Activated CD4-positive, alpha-beta T cell treated with anti-CD3 and anti-CD28 coated beads, Interleukin-2, amount 50 U/mL, for 4 hours (primary cell): ENCODE measurements at places on chromosomes 6 and 20.
A peak's percentile ranks its signal among the peaks of the same experiment; 100 is the strongest.

DNA sequence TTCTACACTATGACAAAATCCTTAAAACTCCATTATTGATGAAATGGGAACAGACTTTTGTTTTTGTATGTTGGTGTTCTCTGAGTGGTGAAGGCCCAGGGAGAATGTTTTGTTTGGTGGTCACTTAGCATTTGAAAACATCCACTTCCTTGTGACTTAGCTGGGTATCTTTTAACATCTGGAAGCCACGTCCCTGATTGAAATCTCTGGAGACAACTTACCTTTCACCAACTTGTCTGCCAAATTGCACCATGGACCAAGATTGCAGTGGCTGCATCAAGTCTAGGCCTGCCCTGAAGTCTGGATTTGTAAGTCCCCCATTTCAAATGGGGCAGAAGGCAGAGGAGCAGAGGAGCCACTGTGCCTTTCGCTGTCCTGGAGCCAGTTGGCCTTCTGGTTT, 534 bp upstream of the EFCAB8 start:
- no peak for DNase-seq

DNA sequence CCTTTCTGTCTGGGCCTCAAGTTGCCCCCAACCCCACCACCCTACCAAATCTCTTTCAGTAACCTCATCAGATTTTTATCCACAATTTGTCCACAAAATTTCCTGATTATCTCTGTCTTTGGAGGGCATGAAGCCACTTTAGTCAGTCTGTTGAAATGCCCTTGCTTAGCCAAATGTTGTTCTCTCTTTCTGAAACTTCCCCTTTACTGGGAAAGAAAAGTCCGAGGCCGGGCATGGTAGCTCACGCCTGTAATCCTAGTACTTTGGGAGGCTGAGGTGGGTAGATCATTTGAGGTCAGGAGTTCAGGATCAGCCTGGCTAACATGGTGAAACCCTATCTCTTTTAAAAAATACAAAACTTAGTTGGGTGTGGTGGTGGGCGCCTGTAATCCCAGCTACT, 33.8 kb downstream of the TOMM6 start:
- no peak for DNase-seq

DNA sequence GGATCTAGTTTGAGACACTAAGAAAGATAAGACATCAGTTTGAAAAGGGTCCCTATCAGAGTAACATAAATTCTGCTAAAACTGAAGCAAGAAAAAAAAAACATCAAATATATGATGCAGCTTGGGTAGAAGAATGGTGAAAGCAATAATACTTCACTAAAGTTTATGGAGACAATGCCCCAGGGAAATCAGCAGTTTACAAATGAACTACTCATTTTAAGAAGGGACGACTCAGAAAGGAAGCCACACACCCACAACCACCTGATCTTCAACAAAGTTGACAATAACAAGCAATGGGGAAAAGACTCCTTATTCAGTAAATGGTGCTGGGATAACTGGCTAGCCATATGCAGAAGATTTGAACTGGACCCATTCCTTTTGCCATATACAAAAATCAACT, 143.5 kb downstream of the TPBG start:
- no peak for DNase-seq

DNA sequence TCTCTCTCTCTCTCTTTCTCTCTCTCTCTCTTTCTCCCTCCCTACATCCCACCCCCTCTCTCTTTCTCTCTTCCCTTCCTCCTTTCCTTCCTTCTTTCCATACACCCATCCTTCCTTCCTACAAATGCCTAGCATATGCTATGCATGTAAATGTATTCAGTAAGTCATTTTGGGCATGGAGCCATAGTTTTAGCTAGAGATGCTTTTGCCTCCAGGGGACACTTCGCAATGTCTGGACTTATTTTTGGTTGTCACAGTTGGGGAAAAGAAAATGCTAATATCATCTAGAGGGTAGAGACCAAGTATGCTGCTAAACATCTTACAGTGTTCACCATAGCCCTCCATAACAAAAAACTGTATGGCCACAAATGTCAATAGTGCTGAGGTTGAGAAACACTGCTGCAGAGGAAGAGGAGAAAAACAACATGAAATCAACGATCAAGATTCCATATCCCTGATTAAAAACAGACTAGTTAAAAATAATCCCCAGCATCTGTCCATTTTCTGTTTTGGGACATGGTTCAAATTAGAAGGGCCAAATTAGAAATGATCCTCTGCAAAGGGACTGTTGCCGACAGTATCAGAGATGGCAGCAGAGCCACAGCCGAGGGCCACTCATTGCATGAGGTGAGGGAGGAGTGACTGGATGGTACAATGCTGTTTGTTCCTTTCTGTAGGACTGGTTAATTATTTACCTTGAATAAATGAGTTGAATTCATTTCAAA, 152.7 kb downstream of the SH3BGRL2 start:
- DNase-seq, result no peak

GRCh38 chr6:145836170-145836569, 21.6 kb upstream of the FBXO30 start:
- no peak for DNase-seq

DNA sequence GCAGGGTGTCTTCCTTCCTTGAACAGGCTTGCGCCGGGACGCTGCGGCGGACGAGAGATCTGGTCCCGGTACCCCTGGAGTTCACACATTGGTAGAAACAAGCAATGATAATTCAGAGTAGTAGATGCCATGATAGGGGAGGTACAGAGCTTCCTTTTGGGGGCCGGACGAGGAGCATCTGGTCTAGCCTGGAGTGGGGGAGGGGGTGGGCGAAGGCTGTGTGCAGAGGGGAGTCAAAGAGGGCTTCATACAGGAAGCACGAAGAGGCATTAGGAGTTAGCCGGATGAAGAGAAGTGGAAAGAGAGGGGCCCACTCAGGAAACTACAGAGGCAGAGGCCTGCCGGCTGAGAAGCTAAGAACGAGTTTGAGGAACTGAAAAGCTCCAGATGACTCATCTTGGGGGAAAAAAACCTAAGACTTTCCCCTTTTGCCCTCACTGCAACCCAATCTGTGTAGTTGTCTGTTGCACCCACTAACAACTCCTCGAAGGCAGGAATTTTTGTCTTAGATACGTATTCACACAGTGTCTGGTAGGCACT, 611 bp downstream of the CNPY3 start:
- DNase-seq, result peak; percentile 37

GRCh38 chr6:66238851-66239250, 531.8 kb upstream of the EYS start:
- DNase-seq, result no peak

DNA sequence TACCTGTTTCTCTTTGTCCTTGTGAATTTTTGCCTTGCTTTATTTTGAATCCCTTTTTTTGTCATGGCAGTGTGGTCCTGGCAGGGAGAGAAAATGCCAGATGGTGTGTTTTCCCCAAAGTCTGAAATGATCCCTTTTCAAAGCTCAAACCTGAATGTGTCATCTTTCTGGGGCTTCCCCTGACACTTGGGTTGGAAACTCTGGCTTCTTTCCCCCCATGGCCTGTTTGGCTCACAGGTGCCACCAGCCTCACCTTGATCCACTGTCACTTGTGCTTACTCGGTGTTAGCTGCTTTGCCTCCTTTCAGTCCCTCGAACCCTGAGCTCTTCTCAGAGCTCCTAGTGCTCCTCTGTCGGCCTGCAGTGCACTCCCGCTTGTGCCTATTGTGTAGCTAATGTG, 22.3 kb downstream of the MYBL2 start:
- DNase-seq, result no peak

DNA sequence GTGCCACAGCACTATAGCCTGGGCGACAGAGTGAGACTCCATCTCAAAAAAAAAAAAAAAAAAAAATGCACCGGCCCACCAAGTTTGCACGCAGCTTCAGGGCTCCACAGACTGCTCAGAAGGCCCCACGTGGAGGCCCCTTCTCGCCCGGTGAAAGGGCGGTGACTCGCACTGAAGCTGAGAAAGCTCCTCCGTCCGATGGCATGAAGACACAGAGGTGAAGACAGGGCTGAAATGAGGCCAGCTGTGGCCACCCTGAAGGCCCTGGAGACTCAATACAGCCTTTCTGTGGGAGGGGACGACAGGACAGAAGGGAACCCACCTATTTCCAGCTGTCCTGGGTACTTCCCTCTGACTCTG, 84.0 kb downstream of the PTPN1 start:
- DNase-seq, result no peak

DNA sequence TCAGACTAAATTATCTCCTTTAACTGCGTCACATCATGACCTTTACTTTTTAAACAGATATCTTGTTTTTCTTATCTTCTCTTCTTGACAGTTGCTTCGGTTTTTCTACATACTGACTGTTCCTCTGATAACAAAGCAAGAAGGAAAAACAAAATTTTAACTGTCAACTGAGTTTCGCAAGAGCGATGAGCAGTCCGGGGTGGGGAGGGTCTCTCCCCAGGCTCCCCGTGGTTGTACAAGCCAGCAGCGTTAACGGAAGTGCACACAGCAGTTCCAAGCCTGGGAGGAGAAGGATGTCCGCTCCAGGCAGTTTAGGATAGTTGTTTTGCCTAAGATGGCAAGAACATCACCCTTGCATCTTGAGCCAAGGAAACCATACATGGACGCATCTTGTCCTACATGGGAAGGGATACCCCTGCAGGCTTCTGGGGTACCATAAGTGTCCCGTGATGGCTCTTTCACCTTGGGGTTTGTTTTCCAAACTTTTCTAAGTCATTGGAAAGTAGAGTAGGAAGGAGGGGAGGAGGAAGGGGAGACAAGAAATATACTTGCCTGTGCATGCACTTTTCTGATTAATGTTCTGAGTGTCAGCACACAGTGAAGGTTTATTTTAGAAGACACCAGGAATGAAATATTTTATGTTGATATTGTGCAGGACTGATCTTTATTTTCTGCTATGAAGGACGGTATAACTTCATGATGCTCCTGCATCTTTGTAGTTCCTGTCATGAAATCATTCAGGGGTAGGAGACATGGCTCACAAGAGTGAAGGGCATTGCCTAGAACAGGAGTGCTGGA, 20.8 kb downstream of the SLC24A3 start:
- no peak for DNase-seq

DNA sequence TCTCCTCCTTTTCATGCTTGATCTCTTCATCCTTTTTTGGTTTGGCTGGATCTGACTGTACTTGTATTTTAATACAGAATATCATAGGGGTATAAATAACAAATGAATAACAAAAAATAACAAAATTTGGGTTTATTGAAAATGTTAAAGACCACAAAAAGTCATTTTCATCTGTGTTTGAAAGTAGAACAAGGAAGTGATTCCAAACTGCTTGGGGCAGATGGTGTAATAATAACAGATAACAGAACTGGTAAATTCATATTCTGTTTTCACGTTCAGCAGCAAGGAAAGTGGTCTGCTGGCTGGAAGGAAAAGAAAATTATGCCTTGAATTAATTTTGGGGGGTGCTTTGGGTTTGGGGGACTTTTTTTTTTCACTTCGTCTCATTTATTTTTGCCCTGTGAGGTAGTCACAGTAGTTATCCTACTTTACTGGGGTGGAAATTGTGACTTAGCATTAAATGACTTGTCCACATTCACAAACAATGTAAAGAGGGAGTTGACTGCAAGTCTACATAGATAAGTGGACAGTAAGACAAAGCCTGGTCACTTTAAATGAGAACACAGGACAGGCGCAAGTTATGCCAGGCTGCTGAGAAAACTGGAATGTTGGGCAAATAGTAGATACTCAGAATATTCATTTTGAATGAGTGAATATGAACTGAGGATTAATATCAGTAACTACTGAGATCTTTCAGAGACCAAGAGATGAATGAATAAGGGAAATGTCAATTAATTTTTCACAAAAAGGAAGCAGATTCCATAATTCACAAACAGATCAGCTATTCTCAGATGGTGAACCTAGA, 193.9 kb upstream of the CITED2 start:
- DNase-seq, result no peak

DNA sequence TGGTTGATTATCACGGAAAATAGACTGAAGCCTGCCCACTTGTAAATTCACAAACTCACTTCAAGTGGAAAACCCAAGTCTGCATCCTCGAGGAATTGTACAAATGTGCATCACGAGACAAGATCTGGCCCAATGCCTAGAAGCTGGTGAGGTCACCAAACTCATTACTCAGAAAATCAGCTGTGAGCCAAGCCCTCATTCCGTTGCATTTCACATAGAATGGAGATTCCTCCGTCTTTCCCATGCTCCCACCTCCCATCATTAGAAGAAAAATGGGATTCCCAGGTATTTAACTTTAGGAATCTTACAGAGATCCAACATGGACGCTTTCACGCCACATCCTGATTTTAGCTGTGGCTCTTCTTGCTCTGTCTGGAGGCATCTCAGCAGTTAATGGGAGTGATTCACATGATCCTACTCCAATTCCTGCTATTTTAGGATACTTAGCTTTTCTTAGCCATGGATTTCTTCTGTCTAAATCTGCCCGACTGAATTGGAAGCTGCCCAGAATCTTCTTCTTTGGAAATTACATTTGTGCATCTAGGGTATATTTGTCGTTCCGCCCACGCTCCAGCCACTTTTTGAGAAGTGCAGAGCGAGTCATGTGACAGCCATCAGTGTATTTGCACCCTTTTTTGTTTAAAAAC, 68.7 kb upstream of the STMND1 start:
- DNase-seq, result no peak

DNA sequence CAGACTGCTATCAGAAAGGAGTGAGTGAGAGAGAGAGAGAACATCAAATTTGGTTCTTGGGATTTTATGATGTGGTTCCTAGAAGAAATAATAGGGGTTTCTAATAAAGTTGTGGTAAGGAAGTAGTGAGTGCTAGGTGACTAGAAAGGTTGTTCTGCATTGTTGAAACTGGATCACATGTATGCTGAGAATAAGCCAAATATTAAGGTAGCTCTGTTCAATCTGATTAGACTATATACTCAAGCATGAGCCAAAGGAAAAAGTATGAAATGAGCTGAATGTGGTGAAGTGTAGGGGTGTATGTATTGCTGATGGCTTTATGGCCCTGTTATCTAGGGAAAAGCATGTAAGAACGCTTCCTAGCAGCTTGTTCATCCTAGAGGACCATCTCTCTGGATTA, 63.0 kb upstream of the IMPG1 start:
- DNase-seq, result no peak

- peak; percentile 66 for DNase-seq
These were observed 9.2 kb downstream of the SLCO4A1 start for GRCh38 chr20:62651285-62652021.

GRCh38 chr20:45911486-45912343, at the start of gene PLTP:
Gene PLTP (minus strand): TSS chr20:45912155. CDS start chr20:45911452, 703 bp downstream.
- DNase-seq, result no peak

DNA sequence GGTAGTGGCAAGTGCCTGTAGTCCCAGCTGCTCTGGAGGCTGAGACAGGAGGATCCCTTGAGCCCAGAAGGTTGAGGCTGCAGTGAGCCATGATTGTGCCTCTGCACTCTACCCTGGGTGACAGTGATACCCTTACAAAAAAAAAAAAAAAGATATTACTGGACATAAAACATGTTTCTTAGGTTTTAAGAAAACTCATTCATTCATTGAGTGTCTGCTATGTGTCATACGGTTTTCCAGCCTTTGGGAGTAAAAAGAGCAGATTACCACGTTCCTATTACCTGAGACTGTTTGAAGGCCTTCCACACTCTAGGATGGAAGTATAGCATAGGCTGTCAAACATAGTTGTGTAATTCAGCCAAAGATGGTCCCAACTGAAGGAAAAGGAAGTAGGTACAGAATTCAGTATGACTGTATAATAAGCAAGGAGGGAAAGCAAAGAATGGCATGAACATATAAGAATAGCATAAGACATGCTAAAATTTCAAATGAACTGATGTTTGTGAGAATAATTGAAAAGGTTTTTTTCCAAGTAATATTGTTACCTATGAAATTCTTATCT, 22.0 kb downstream of the STXBP5 start:
- DNase-seq, result no peak
